ENCODE measurements at places on chromosomes 7 and 10.

GRCh38 chr10:49592726-49593563 is 17.2 kb upstream of the SLC18A3 start:
- no peak for DNase-seq

DNA sequence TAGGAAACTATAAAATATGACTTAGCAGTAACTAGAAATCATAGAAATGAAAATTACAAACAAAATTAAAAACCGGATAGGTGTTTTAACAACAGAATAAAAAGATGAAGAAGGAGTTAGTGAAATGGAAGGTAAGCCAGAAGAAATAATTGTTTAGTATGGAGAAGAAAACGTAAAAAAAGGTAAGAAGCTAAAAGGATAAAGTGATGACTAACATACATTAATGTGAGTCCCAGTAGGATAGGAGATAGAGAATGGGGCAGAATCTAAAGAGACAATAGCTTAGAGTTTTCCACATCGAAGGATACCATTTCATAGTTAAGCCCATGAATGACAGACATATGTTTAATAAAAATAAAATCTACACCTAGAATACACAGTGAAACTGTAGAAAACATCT is 25.3 kb downstream of the GTF2I start:
- DNase-seq: no peak

- no peak for DNase-seq
Measured at GRCh38 chr10:25026463-25026862, 10.1 kb downstream of the THNSL1 start.

DNA sequence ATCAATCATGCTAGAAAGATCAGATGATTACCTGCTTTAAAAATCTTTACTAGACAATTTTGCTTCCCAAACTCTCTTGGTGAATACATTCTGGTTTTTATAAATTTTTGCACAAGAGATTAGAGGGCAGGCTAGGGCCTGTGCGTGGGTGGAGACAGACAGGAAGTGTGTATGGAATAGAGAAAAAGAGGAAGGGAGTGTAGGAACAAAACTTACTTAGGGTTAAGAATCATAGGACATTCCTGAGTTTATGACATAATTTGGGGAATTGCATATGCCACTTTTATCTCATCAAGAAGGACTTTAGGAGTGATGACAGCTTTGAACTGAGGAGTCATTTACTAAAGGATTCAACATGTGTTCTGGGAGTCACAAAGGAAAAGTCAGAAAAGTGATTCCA is 31.3 kb downstream of the LAMB1 start:
- no peak for DNase-seq

DNA sequence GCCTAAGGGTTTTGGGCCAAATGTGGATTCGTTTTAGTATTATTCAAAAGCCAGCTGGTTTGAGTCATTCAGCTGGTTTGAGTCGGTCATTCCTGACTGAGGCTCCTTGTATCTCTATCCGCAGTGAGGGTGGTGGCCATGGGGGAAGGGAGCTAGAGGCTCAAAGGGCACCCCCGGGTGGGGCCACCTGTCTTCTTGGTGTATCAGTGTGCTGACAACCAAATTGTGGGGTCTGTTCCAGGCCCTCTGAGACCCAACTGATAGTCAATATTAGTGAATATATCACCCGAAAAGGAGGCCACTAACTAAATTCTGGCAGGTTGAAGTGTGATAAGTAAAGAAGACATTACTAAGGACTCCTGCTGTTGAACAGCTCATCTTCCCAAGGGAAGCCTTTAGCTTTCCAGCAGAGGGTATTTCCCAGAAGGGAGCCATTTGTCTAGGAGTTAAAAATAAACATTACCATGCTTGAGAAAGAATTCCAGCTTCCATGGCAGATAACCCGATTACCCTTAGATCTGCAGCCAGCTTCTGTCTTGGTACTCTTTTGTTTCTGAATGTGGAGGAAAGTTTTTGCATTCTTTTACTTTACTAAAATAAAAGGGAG is 29.9 kb upstream of the DDX50 start:
- DNase-seq: no peak

- DNase-seq: no peak
Measured at GRCh38 chr7:3493499-3493898, 192.4 kb downstream of the SDK1 start.

GRCh38 chr7:102208826-102209225 is 77.8 kb upstream of the SH2B2 start:
- DNase-seq: no peak

GRCh38 chr10:113426181-113426877 is 126.5 kb upstream of the HABP2 start:
- no peak for DNase-seq

GRCh38 chr10:82358486-82359099 is 483.6 kb downstream of the NRG3 start:
- DNase-seq: no peak

DNA sequence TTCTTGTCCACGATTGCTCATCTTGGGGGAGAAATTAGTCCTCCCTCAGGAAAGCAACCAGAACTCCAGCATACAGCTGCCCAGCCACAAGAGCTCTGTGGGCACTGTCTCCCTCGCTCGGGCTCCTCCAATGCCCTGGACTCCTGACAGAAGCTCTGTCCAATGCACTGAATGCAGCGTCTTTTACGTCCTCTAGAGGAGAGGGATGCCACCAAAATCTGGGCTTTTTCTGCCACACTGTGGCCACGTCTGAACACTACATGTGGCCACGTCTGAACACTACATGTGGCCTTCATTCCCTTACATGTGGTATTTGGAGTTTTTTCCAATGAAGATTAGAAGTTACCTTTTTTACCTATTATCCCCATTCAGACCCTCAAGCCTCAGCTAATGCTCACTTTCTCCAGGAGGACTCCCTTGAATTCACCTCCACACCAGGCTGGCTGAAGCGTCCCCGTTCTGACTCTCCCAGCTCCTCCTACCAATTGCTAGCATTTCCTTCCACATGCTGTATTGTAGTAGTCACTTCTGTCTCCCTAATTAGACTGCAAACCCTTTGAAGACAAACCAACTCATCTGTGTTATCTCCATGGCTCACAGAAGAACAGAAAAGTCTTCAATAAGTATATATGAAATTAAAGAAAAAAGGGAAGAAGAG is 134.3 kb upstream of the PDE1C start:
- no peak for DNase-seq

DNA sequence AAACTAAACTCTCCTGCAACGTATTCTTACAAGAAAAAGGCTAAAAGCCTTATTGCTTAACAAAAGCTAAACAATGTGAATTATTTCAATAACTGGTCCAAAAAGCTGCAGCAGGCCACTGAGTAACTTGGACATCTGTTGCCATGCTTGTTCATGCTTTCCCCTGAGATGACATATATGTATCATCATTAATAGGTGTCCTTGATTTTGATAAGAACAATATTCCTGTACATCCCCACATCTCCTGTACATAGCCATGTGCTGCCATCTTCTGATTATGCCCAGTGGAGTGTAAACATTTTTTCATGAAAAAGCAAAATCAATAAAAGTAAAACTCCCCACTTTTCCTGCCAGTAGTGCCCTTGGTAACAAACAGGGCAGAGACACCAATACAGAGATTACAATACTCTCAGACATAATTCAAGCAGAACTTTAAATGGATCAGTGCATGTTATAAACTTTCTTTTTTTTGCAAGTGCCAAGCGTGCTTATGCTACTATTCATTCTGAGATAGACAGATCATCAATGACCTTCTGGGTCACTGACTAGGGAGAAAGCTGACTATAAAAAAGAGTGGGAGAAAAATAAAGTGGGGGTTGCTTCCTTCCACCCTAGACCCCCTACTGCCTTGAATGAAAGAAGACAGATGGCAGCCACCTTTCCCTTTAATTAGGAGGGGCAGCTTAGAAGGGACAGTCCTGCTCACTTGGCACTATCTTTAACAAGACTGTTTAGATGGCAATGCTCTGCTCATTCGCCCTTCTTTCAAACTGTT is 205.5 kb upstream of the KLF14 start:
- no peak for DNase-seq

DNA sequence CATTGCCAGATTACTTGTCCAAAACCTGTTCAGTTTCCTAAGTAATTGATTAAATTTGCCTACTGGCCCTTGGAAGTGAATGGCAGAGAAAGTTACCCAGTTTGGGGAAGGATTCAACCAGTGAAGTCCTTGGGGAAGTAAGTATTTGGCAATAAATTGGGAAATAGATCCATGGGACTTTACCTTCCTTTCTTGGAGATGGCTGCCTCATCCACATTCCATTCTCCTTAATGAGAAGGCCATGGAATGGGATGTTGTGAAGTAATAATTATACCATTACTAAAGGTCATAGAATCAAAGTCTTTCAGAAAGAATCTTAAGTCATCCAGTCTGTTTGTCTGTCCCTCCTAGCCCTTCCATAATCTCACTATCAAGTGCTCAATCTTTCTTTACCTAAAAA is 4.5 kb upstream of the COPG2 start:
- DNase-seq: no peak

GRCh38 chr7:4065190-4065589 is 616.9 kb upstream of the FOXK1 start:
- DNase-seq: no peak

DNA sequence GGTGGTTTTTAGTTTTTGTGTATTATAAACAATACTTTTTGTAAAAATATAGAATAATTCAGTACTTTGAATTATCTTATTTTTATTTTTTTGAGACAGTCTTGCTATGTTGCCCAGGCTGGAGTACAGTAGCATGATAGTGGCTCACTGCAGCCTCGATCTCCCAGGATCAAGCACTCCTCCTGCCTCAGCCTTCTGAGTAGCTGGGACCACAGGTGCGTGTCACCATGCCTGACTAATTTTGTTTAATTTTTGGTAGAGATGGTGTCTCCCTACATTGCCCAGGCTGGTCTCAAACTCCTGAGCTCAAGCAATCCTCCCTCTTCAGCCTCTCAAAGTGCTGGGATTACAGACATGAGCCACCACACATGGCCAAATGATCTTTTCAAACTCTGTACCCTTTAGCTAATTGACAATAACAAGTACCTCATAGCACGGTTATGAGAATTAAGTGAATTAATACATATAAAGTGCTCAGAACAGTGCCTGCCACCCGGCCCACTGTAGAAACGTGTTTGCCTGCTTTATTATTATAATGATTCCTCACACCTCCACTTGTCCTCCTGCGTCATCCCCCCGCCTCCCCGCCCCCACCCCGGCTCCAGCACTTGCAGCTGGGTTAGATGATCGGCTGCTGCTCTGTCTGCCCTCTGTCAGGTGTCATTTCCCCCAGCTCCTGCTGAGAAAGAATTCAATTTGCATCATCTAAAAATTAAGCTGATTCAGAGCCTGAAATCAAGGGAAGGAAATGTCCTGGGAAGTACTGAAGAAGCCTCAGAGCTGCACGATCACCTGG is 53.6 kb upstream of the NRF1 start:
- no peak for DNase-seq

DNA sequence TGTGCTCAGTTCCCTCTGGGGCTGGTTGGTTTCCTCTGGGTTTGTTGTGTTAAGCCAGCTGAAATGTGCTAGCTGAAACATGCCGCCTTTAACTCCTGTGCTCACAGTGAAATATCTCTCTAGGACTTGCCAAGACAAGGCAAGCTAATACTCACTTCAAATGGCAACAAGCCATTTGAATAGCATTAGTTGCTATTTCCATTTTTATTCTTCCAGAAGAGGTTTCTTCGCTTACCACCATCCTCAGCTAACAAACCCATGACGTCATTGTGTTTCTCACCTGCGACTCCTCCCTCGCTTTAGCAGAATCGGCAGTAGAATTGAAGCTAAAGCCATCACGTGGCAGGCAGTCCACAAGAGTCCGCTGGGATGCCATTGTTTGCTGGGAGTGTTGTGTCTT is 61.3 kb downstream of the ZNF22 start:
- DNase-seq: no peak

- DNase-seq: no peak
Measured at GRCh38 chr7:2374401-2374800, 19.8 kb downstream of the EIF3B start.

DNA sequence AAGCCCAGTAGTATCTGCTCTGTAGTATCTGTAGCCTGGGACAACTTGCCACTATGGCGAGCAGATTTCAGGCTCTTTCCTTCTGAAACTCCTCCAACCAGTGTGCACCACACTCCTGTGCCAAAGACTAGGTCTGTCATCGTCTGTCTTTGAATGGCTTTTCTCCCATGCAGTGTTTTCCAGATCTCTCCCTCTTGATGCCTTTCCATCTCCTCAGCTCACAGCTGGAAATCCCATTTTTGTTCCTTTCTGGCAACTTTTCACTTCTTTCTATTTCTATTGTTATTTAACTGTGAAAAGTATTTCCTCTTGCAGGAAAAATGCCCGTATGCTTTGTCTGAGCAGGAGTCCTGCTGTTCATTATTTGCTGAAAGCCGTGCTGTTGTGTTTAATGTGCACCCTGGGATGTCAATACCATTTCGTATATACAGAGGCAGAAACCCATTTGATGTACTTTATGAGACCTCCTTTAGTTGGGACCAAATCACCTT is 373.7 kb downstream of the PHTF2 start:
- DNase-seq: no peak

GRCh38 chr7:101754424-101755159 is 62.8 kb upstream of the CUX1 start:
- DNase-seq: no peak

All from activated naive CD4-positive, alpha-beta T cell (primary cell).